Activated CD4-positive, alpha-beta T cell treated with anti-CD3 and anti-CD28 coated beads, Interleukin-2, amount 10 ng/mL, durations not matched to agents 7 days and 5 days (primary cell): ENCODE measurements at places on chromosomes 7 and 10.

DNA sequence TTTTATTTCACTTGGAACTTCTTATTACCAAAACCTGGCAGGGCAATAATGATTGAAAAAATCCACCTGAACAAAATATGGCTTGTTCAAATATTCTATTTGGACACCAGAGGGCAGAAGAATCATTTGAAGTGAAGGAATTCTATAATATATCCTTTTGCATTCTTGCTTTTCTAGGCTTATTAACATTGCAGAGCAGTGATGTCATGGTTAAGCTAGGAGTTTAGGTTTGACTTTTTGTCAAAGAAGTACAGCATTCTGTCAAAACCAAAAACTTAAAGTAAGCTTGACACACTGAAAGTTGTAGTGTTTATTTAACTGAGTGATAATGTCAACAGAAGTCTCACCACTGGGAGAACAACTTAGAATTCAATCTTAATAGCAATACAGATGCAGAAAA, 156.0 kb downstream of the SEMA3D start:
- no peak for DNase-seq

DNA sequence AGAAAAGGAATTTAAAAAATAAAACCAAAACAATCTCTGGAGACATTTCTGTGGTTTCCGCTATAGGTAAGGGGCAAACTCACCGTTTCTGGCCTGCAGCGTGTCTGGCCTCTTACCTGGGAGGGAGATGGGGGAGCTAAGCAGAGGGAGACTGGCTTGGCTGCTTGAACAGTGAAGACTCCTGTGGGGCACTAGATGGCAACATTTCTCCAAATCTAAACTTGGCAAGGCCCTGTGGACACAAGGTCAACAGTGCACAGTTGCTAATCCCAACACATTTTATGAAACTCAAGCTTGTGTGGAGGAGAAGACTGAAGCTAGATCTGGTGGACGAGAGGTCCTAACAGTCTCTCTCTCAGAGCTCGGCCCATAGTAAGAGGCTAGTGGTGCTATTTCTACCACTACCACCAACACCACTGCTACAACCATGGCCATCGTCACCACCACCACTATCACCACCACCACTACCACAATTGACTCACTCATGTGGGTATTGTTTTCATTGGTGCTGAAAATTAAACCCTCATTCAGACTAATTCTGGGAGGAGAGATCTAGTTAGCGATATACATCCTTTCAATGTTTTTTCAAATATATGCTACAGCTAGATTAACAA, 28.4 kb upstream of the CDHR3 start:
- DNase-seq: no peak

GRCh38 chr7:147245274-147245673, 1128.7 kb downstream of the CNTNAP2 start:
- peak; percentile 39 for DNase-seq

DNA sequence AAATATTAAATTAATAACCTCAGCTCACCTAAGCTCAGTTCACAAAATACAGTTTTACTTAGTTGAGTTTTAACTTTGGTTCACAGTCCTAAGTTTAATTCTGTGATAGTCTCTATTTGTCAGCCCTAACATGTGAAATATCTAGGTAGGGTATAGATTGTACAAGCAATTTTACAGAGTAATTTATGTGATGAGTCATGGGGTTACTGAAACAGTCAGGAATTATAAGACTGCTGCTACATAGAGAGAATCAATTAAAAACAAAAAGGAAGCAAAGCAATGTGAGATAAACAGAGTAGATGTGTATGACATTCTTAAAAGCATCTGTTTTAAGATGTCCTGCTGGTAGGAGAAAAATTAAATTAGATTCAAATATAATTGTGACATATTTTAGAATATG, 1018.2 kb upstream of the KCND2 start:
- no peak for DNase-seq
